NCI-H1105 treated with DMSO at 0.1 percent for 48 hours (cell line): ENCODE measurements at places on chromosomes 7 and 10.
A peak's percentile ranks its signal among the peaks of the same experiment; 100 is the strongest.

DNA sequence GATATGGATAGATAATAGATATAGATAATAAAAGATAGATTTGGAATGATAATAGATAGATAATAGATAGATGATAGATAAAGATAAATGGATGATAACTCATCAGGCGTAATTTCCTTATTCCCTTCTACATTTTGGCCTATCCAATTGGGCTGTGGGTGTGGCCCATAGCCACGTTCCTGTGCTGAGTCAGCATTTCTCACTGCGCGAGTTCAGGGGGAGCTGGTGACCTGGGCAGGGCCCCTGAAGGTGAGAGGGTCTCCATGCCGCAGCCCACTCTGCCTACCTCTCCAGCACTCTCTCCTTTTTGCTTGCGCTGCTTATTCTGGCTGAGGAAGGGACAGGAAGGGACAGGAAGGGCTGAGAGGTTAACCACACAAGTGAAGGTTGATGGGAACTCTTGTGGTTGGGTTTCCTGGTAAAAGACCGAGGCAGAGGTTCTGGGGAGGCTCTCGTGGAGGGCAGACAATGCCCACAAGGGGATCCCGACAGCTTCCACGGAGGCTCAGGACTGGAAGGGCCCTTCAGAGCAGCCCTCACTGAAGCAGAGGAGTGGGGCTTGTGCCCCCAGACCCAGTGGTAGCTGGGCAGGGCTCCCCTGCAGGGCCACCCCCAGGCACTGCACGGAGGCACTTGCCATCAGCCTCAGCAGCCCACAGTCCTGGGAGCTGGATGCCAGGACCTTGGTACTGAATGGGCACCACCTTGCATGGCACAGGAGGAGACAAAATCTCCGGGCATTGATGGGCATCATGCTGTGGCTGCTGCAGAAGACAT is 247.3 kb upstream of the PITRM1 start:
- no peak for DNase-seq

DNA sequence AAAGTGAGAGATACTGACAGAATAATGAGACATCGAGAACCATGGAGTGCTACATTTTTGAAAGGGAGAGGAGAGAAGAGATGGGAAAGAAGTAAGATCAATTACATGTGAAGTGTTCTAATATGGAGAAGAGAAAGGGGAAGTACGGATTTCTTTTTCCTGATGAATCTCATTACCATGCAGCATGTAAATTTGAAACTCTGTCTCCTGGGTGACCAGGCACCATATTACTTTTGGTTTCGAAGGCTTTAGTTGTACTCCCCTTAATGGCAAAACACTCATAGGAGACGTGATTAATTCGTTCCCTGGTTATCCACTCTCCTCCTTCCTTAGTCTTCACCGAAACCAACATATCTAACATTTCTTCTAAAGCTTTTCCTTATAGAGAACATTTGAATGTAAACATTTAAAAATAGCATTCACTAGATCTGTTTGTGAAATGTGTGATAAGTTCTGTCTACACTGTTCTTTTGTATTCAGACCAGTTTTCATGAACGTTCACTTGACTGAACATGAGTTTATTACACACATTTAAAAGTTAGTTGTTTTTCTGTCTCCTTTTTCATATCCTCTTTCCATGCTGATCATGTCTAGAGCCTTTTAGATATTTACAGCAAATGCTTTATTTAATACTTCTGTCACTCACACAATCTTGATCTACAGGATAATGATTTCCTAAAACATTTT is 80.2 kb upstream of the MSRB2 start:
- no peak for DNase-seq

- no peak for DNase-seq
These were observed 29.1 kb downstream of the RSU1 start for GRCh38 chr10:16788125-16788524.

DNA sequence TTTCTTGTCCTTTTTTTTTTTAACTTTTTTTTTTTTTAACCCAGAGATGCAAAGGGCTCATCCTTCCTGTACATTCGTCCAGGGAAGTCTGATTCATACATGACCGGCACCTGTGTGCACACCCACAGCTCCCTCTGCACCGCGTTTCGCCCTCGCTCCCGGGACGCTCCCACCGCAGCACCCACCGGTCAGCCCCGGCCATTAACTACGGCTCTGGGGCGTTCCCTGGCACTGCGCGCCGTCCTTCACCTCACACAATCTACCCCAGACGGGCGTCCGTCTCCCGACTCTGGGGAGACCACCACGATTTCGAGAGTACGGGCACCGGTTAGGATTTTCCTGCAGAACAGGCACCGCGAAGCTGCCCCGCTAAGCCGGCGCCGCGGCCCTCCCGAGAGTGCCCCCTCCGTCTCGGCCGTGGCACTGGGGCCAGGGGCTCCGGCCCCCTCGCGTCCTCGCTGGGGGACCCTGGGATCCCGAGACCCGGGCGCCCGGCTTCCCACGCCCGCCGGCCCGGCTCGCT is 452 bp downstream of the ATE1 start:
- DNase-seq = peak; percentile 28

GRCh38 chr7:43071604-43072003 is 40.8 kb upstream of the HECW1 start:
- DNase-seq = no peak

DNA sequence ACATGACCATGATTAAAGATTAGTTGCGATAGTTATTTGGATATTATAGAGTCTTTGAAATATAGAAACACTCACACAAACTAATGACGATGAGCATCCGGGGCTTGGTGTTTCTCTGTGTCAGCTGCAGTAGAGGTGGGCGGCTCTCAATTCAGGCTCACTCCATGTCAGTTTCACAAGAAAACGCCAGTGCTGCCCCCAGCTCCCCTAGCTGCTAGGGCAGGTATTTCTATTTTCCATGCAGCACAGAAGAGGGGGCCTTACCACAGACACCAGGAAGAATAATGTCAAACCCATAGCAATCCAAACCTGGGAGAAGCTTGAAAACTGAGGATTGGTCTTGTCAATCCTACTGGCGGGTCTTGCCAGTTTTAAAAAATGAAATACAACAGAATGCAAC is 197.1 kb downstream of the PHTF2 start:
- DNase-seq = no peak

GRCh38 chr7:27516421-27516820 is 146.3 kb downstream of the HIBADH start:
- no peak for DNase-seq

DNA sequence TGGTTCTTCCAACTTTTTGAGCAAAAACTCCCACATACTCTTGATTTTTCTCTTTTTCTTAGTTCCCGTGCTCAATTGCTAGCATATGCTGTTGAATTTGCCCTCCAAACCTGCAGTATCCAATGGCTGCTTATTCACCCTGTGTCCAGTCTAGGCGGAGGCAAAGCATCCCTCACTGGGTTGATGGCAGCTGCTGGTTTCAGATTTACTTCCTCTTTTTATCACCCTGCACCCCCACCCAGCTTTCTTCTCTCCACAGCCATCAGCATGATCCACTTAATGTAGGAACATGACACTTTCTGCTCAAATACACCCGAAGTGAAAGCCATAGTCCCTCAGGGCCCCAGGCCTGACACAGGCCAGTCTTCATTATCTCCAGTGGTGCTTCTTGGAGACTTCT is 87.6 kb upstream of the ADARB2 start:
- no peak for DNase-seq

GRCh38 chr7:30920584-30921539 is 9.2 kb downstream of the AQP1 start:
- DNase-seq = no peak
